Lower lobe of right lung (tissue), 2 donors: ENCODE measurements at places on chromosomes 11 and 22.
A peak's percentile ranks its signal among the peaks of the same experiment; 100 is the strongest.

DNA sequence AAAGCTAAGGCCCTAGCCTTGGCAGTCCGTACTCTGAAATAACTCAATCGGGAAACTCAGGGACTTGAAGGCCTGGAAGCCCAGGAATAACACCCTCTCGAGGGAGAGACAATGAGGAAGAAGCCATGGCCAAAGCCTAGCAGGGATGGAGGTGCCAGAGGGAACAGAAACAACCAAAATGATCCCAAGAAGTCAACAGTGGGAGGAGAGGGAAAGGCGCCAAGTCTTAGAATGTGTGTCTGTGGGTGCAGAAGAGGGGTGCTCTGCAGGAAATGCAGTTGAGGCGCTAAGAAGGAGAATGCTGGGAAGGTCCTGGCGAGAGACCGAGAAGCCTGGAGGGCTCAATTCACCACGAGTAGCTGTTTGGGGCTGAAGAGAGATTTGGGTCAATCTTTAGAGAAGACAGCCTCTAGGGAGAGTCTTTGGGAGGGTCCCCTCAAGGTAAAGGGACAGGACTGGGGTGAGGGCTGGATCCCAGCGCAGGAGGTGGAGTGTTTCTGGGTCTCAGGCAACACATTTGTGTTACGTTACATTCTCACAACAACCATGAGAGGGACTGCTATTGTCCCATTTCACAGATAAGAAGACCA is 760 bp upstream of the MAPK8IP1 start:
- no peak for DNase-seq

DNA sequence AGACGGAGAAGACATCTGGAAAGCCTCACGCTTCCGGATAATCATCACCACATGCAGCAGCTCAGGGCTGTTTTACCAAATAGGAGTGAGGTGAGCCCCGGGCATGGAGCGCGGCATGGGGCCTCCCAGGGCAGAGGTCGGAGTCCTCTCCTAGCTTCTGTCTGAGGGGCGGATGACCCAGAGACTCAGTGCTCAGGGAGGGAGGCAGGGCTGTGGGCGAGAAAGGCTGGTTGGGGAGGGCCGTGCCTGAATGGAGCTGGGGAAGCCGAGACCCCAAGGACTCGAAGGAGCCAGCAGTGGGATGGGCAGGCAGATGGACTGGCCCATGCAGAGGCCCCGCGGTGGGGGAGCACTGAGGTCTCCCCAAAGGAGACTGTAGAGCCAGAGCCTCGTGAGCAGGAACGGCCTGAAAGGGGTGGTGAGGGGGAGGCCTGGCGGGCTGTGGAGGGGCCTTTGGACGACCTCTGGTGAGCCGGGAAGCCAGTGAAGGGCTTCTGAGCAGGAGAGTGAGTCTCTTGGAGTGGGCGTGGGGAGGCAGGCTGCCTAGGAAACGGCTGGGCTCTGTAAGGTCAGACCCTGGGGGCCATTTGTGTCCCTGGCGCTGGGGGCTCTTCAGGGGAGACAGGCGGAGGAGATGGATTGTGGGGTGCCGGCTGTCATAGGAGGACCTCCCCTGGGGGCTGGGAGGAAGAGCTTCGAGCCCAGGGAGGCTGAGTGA is 24.7 kb upstream of the PANX2 start:
- no peak for DNase-seq

GRCh38 chr11:59550842-59551658 is 39.7 kb downstream of the OR4D9 start:
- peak; percentile 75 for DNase-seq

- no peak for DNase-seq
Measured at GRCh38 chr11:46961041-46961440, 24.5 kb downstream of the CSTPP1 start.

DNA sequence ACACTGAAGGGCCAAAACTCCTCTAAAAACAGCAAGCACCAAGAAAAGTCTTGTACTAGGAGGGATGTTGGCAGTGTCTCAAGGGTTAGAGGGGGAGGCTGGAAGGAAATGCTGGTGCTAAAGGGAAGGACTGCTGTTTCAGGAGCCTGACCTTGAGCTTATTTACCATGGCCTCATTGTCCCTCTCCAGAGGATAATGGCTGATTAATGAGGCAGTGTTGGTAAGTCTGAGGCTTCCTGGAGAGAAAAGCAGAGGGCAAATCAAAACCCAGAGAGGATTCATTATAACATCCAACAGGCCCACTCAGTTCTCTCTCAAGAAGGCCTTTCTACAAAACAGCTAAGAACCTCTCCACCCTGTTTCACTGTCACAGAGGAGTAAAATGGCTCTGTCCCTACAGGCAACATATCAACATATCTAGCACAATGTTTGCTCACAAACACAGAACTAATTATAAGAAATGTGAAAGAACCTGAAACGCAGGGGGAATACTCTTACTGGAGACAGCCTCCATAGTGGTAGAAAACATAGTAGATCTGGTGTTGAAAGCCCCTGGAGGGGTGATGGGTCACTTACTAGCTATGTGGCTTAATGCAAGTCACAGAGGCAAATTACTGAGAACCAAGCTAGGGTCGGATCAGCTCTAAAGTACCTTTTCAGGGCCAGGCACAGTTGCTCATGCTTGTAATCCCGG is 31.4 kb downstream of the NUMA1 start:
- DNase-seq, result no peak

DNA sequence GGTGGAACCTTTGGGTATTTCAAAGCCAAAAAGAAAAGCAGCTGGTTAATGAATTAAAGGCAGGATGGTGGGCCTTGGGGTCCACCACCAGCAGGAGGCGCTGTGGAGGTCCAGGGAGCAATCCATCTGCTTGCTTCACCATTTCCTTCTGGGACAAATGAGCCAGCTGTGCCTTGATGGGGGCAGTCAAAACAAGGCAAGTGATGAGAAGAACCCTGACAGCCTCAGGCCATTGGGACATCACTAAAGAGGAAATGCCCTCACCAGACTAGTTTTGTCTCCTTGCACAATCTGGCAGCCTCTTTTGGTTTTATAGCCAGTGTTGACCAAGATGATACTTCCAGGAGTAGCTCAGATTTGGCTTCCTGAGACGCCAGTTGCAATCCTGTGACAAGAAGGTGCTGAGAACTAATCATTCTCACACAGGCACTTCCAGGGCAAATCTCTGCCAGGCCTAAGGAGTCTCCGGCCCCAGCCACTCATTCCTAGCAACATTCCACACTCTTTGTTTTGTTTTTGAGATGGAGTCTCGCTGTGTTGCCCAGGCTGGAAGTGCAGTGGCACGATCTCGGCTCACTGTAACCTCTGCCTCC is 38.2 kb upstream of the WEE1 start:
- DNase-seq, result peak; percentile 86

DNA sequence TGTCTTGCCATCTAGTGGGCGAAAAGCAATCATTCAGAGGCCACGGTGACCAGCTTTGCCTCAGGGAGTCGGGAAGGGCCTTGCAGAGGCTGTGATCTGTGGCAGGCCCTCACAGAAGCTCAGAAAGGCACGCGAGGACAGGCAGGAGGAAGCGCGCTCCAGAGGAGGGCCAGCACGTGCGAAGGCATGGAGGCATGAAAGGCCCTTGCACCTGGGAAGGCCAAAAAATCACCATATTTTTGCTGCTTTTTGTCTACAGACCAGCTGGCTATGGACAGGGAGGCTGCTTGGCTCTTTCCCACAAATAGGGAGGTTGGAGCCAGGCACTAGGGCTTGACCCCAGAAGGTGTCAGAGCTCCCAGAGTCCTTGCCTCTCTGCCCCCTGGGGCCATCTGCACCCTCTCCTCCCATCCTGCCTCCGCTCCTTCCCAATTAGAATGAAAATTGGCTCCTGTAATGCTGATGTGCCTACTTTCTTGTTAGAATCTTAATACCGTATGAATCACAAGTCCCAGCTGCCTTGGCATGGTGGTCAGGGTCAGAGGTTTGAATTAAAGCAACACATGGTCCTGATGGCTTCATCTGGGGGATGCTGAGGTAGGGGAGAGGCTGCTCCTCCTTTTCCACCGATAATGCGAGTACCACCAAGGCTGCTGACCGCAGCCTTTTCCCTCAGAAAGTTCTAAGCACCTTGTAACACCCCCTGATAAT is 69.1 kb downstream of the FEZ1 start:
- DNase-seq, result no peak

DNA sequence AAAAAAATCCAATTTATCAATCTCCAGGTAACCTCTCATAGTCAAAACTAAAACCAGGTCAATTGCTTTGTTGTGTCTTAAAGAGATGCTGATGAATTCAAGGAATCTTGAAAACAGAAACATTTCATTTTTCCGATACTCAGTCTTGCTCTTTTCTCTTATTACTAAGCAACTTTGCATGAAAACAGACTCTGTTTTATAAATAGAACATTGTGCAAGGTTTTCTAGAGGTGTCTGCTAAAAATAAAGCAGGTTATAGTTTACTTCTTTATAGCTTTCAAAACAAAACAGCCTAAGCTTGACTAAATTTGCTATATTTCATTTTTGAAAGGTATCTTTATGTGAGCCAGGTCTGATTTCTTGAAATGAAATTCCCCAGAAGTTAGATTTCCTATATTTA is 109.3 kb downstream of the ARL14EP start:
- DNase-seq, result no peak

DNA sequence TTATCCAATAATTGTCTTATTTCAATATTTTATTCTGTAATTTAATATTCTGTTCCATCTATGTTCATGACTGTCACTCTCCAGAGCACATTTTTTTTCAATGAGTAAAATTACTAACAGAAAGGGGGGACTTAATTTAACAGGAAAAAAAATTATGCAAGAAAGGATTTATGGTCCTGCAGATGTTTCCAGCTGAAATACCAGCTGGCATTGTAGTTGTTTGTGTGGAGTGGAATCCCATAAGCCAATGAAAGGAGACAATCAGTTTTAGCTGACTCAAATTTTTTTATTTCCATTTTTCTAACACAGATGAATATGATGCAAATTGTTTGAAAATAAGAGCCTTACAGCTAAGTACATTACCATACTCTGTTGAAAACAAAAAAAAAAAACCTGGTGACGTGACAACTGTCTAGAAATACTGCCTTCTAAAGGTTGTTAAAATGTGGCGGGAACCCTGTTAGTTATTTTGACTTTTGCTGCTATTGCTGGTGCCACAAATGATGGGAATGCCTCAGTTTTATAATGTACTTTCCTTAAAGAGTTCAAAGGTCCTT is 389.1 kb downstream of the ETS1 start:
- DNase-seq, result no peak

- no peak for DNase-seq
Measured at GRCh38 chr11:97832451-97832850, 1188.3 kb upstream of the CNTN5 start.

GRCh38 chr11:110453684-110454354 is 24.1 kb downstream of the FDX1 start:
- no peak for DNase-seq

GRCh38 chr11:2881981-2882375 is 3.6 kb downstream of the CDKN1C start:
- DNase-seq, result no peak

DNA sequence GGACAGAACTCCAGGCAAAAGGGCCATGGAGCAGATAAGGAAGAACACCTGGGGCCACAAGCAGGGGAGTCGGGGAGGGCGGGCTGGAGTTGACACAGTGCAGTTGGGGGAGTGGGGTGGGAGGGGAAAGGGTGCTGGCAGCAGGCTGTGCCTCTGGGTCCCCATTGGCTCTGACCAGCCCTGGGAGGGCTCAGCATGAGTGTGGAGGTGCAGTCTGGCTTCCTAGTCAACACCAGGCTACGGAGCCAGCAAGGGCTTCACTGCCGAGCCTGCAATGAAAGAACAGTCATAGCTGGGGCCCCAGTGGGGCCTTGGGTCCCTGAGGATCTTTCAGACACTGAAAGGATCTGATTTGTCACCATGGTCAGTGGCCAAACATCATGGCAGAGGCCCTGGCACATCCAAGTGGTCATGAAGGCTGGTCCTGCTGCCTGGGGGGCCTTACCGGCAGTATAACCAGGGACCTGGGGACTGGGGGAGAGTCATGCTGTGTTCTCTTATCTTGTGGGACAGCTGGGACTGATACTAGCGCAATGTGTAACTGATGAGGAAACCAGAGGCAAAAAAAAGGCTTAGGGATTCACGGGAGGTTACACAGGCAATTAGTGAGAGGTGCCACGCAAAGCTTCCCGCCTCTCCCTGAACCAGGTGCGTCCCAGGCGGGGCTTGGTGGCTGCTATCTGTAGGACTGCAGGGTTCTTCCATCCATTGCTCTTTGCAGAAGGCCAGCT is 11.6 kb downstream of the SLC37A2 start:
- no peak for DNase-seq
